Activated naive CD8-positive, alpha-beta T cell treated with anti-CD3 and anti-CD28 coated beads, Interleukin-2, amount 50 U/mL, for 24 hours (primary cell): ENCODE measurements at places on chromosomes 3 and 15.

- H3K4me3 ChIP-seq, result peak overlapping the region; percentile 53
- peaks cover 42% of the 10 kb centered on the region for H3K36me3 ChIP-seq
- H3K27ac ChIP-seq, result peak overlapping the region; percentile 86
- H3K27me3 ChIP-seq, result no peaks in the 10 kb centered on the region
Observed at GRCh38 chr3:52681596-52681995, 4.1 kb downstream of the PBRM1 start.

- H3K4me3 ChIP-seq, result no peak overlapping the region
- H3K36me3 ChIP-seq, result no peaks in the 10 kb centered on the region
- H3K4me1 ChIP-seq, result no peaks in the 10 kb centered on the region
- H3K27me3 ChIP-seq, result peaks cover 5% of the 10 kb centered on the region
- no peak for DNase-seq
- no peak overlapping the region for H3K27ac ChIP-seq
Observed at GRCh38 chr3:40725031-40725430, 200.3 kb downstream of the ZNF621 start.

DNA sequence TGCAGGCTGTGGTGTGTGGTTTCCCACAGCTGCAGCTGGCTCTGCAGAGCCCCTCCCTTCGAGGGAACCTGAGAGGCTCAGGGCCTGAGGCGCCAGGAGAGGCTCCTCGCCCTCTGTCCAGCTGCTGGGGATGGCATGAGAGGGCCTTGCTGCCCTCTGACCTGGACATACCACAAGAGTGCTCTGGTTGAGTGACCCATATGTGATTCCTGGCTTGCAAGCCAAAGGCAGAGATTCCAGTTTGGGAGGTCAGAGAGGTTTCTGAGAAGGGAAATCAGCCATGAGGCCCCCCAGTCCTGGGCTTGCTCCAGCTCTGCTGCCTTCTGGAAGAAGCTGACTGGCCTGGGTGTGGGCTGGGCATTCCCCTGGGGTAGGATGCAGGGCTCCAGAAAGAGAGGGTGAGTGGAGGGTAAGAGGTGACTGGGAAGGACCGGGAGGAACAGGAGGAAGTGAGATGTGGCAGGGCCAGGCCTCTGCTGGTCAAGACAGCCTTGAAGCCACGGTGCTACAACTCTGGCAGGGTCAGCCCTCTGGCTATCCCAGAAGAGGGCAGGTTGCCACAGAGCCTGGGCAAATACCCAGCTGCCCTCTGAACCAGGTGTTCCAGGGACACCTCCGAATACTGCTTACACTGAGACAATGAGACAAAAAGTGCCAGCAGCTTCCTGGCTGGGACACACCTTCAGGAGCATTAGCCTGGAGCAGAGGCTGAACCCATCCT is 16.0 kb upstream of the SRP14 start:
- H3K4me1 ChIP-seq, result peaks cover 79% of the 10 kb centered on the region
- no peaks in the 10 kb centered on the region for H3K27me3 ChIP-seq
- peak overlapping the region; percentile 68 for H3K27ac ChIP-seq
- DNase-seq, result no peak
- H3K4me3 ChIP-seq, result peak overlapping the region; percentile 25
- peaks cover 9% of the 10 kb centered on the region for H3K36me3 ChIP-seq

- DNase-seq, result no peak
- peaks cover 9% of the 10 kb centered on the region for H3K27me3 ChIP-seq
- no peak overlapping the region for H3K4me3 ChIP-seq
- H3K4me1 ChIP-seq, result no peaks in the 10 kb centered on the region
- no peaks in the 10 kb centered on the region for H3K36me3 ChIP-seq
- H3K27ac ChIP-seq, result no peak overlapping the region
Observed at GRCh38 chr3:140913728-140914127, 27.9 kb upstream of the SLC25A36 start.

- DNase-seq, result no peak
- no peaks in the 10 kb centered on the region for H3K27me3 ChIP-seq
- H3K4me3 ChIP-seq, result no peak overlapping the region
- peaks cover 4% of the 10 kb centered on the region for H3K36me3 ChIP-seq
- H3K27ac ChIP-seq, result no peak overlapping the region
Observed at GRCh38 chr15:91919014-91919534, 65.6 kb downstream of the SLCO3A1 start.

DNA sequence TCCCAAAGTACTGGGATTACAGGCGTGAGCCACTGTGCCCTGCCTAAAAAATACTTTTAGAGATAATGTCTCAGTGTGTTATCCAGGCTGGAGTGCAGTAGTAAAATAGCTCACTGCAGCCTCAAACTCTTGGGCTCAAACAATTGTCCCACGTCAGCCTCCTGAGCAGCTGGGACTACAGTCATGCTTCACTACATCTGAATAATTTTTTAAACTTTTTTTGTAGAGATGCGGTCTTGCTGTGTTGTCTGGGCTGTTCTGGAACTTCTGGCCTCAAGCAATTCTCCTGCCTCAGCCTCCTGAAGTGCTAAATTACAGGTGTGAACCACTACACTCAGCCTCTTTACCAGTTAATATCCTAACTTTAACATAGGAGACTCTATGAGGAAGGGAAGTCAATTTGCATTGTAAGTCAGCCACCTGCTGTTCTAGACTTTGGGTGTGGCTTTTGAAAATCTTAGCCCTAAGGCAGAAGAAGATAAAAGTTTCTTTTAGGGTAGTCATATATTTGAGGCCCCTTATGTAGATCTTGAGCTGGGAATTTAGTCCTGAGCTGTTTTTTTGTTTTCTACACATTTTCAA is 78.2 kb upstream of the RASGRP1 start:
- H3K4me1 ChIP-seq, result peaks cover 56% of the 10 kb centered on the region
- H3K4me3 ChIP-seq, result no peak overlapping the region
- no peak overlapping the region for H3K27ac ChIP-seq
- no peaks in the 10 kb centered on the region for H3K27me3 ChIP-seq

- peaks cover 3% of the 10 kb centered on the region for H3K27me3 ChIP-seq
- H3K4me3 ChIP-seq, result no peak overlapping the region
- no peak overlapping the region for H3K27ac ChIP-seq
- no peaks in the 10 kb centered on the region for H3K36me3 ChIP-seq
- H3K4me1 ChIP-seq, result peaks cover 4% of the 10 kb centered on the region
- DNase-seq, result no peak
Observed at GRCh38 chr15:69522361-69522760, 69.7 kb downstream of the RPLP1 start.

- DNase-seq, result no peak
- H3K36me3 ChIP-seq, result no peaks in the 10 kb centered on the region
- no peaks in the 10 kb centered on the region for H3K4me1 ChIP-seq
Observed at GRCh38 chr15:25643120-25643519, 204.3 kb upstream of the UBE3A start.

GRCh38 chr3:115652738-115653137 is 29.4 kb downstream of the GAP43 start:
- peak overlapping the region; percentile 13 for H3K27ac ChIP-seq
- peaks cover 22% of the 10 kb centered on the region for H3K4me1 ChIP-seq
- no peak for DNase-seq
- peaks cover 7% of the 10 kb centered on the region for H3K27me3 ChIP-seq
- no peaks in the 10 kb centered on the region for H3K36me3 ChIP-seq
- no peak overlapping the region for H3K4me3 ChIP-seq

DNA sequence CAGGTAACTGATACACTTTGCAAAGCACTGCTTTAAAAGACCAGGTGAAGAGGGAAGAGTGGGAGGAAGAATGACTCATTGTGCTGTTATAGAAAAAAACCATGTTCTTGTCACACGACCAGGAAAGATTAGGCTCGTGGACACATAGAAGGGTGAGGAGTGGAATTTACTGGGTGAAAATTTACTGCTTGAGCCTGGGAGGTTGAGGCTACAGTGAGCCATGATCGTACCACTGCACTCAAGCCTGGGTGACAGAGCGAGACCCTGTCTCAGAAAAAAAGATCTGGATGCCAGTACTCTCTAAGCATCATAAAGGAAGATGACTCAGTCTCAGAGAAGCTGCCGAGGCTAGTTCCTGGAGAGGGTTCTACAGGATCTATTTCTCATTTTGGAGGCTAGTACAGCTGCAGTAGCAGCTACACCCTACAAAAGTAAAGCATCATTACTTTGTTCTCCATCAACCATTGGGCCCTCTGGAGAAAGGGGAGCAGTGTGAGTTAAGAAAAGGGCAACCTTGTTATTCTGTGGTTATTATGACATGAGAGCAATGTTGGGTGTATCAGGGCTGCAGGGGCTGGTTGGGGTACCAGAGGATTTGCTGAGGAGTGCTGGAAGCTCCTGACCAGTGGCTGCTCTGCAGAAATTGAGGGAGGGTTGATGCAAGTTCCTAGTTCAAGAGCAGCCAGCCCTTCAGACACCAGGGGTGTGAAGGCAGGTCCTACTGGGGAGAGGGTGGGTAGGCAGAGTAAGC is 75.4 kb downstream of the CMTM8 start:
- no peaks in the 10 kb centered on the region for H3K27me3 ChIP-seq
- H3K27ac ChIP-seq, result peak overlapping the region; percentile 61
- peak overlapping the region; percentile 66 for H3K4me3 ChIP-seq
- H3K36me3 ChIP-seq, result no peaks in the 10 kb centered on the region

DNA sequence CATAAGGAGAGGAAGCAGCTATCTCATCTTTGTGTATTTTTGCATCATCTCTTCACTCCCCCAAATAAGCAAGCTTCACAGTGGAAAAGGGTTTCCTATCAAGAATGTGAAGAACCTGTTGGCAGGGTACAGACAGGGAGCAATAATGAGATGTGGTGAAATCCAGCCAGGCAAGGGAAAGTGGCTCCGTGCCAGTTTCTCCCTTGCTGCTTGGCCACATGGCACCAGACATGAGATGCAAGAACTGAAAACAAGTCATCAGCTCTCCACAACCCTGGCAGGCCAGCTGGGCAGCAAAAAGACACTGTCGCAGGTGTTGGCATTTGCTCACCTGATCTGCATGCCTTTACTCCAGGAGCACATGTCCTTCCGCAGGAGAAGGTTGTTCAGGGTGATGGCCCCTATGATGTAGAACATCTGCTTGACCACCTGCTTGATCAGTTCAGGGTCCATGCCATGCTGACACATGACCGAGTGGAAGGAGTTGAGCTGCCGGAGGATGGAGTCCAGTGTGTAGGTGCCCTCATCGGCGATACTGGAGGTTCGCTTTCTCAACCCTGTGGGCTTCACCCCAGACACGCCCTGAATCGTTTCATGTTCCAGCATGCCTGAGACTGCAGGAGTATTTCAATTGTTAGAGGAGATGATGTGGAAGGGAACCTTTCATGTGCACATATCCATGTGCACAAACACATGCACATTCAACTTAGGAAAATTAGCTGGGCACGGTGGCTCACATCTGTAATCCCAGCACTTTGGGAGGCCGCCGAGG is 23.3 kb upstream of the MYO5C start:
- no peak for DNase-seq
- H3K36me3 ChIP-seq, result peaks cover 20% of the 10 kb centered on the region
- H3K27ac ChIP-seq, result no peak overlapping the region
- no peaks in the 10 kb centered on the region for H3K4me1 ChIP-seq
- no peak overlapping the region for H3K4me3 ChIP-seq
- H3K27me3 ChIP-seq, result no peaks in the 10 kb centered on the region

DNA sequence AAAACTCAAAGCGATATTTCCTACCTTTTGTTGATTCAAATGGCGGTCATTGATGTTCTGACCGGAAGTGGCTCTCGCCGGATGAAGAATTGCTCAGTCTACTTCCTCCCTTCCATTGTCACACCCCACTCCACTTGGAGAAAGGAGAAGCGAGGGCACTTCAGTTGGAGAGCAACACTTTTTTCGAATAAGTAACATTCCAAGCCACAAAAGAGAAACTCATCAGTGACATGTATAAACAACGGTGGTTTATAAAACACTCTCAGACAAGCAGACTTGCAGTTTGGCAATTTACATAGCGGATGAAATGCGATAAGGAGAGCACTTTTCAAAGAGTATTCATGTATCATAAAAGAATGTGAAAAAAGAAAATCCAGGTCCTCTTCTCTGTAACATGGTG is 919.1 kb downstream of the MCTP2 start:
- H3K4me3 ChIP-seq, result no peak overlapping the region
- H3K36me3 ChIP-seq, result no peaks in the 10 kb centered on the region
- H3K27ac ChIP-seq, result no peak overlapping the region
- H3K27me3 ChIP-seq, result no peaks in the 10 kb centered on the region

DNA sequence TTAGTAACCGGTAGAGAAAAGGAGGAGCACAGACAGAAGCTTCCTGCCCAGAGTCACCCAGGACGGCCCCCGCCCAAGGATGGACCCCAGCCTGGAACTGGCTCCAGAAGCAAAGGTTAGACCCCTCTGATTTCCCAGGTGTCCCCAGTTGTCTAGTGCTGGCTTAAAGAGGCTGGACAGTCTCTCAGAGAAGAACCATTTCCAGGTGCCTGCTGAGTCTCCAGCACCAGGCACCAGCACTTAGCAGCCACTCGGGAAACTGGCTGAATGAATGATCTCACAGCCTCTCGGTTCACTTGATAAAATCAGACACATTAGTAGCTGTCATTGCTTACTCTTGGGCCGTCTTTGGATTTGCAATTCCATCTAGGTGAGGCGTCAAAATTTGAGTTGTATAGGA is 139.7 kb upstream of the HES1 start:
- no peaks in the 10 kb centered on the region for H3K4me1 ChIP-seq
- DNase-seq, result no peak
- no peaks in the 10 kb centered on the region for H3K36me3 ChIP-seq
- peaks cover 48% of the 10 kb centered on the region for H3K27me3 ChIP-seq

- DNase-seq, result no peak
- no peak overlapping the region for H3K27ac ChIP-seq
- H3K27me3 ChIP-seq, result peaks cover 3% of the 10 kb centered on the region
- H3K36me3 ChIP-seq, result no peaks in the 10 kb centered on the region
Observed at GRCh38 chr3:106673926-106674569, 703.2 kb upstream of the CCDC54 start.

DNA sequence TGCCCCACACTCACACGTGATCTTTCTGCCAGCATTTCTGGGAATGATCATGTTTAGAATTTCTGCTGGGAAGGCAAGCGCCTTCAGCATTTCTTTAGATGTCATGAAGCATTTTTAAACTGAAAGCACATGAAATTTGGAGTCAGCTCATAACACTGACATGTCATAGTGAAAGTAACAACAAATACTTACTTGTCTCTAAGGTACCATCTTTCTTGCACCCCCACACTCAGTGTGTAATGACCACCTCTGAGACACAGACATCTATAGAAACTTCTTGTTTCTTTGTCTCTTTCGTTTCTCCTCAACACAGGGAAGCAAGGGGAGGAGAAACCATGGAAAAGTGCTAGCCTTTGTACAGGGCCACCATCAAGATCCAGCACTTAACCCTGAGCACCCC is 171.7 kb downstream of the RORA start:
- no peak overlapping the region for H3K4me3 ChIP-seq
- H3K36me3 ChIP-seq, result no peaks in the 10 kb centered on the region
- no peaks in the 10 kb centered on the region for H3K27me3 ChIP-seq
- no peak for DNase-seq
- H3K27ac ChIP-seq, result no peak overlapping the region
